A549 treated with Mapracorat at 1 μM for 4 hours (cell line): ENCODE measurements at places on chromosomes 11 and 22. TPM values are rescaled to one million over a fixed set of nuclear protein-coding genes. Genes with fewer than 3 reads are reported as not detected.

TRPT1 gene
- 19.7 to 25.1 TPM (median 23.2 TPM) in 5 replicates for total RNA-seq

PTDSS2 gene
- total RNA-seq = 33.8 to 48.0 TPM (median 43.2 TPM) in 5 replicates

TRIM3 gene
- 13.8 to 22.2 TPM (median 20.0 TPM) in 5 replicates for total RNA-seq

GRIA4 gene
- total RNA-seq = not detected in 5 replicates

GLYAT gene
- not detected in 5 replicates for total RNA-seq

C11orf52 gene
- 0.18 to 0.28 TPM (median 0.21 TPM) in 3 of 5 replicates, not detected in the others for total RNA-seq

TSGA10IP gene
- total RNA-seq = not detected in 5 replicates

OR52A1 gene
- not detected in 5 replicates for total RNA-seq

ZNF70 gene
- 0.83 to 1.1 TPM (median 1.00 TPM) in 5 replicates for total RNA-seq

PRAME gene
- total RNA-seq = 93.6 to 108 TPM (median 99.6 TPM) in 5 replicates

MRGPRX3 gene
- total RNA-seq = not detected in 5 replicates

FLRT1 gene
- total RNA-seq = 0.03 to 0.10 TPM (median 0.06 TPM) in 4 of 5 replicates, not detected in the other

CLDN5 gene
- total RNA-seq = not detected in 5 replicates

AGBL2 gene
- 1.2 to 1.9 TPM (median 1.5 TPM) in 5 replicates for total RNA-seq

RFPL3 gene
- not detected in 5 replicates for total RNA-seq

SNRPD3 gene
- 133 to 266 TPM (median 142 TPM) in 5 replicates for total RNA-seq

APOL4 gene
- 0.12 TPM in 1 of 5 replicates, not detected in the others for total RNA-seq

OR5B21 gene
- total RNA-seq = not detected in 5 replicates

HEPHL1 gene
- not detected in 5 replicates for total RNA-seq

SLC17A6 gene
- not detected in 5 replicates for total RNA-seq

SHISA8 gene
- total RNA-seq = 0.13 to 0.31 TPM (median 0.24 TPM) in 4 of 5 replicates, not detected in the other

YAP1 gene
- total RNA-seq = 52.9 to 73.3 TPM (median 62.2 TPM) in 5 replicates
